RCC 7860 (cell line): ENCODE measurements at places on chromosomes 7 and 10.
A peak's percentile ranks its signal among the peaks of the same experiment; 100 is the strongest.

GRCh38 chr10:95729323-95730055 is 26.5 kb upstream of the ENTPD1 start:
- no peak for DNase-seq

- no peak for DNase-seq
Measured at GRCh38 chr10:74637685-74638084, 188.7 kb upstream of the KAT6B start.

DNA sequence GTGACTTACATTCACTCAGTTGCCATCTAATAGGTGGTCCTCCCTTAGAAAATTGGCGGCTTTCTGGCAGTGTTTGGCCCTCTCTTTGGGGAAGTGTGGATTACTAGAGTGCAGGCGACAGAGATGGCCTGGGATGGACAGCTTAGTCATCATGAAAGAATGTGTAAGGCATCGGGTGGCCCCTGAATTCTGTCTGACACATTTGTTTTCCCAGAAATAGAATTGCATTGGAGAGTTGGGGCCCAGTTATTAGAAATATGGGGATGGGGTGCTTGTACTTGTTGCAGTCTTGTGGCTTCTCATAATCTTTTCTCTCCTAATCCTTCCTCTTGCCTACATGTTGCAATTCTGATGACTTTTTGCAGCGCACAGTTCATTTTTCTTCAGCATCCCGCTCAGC is 13.8 kb downstream of the TCF7L2 start:
- peak; percentile 62 for DNase-seq

DNA sequence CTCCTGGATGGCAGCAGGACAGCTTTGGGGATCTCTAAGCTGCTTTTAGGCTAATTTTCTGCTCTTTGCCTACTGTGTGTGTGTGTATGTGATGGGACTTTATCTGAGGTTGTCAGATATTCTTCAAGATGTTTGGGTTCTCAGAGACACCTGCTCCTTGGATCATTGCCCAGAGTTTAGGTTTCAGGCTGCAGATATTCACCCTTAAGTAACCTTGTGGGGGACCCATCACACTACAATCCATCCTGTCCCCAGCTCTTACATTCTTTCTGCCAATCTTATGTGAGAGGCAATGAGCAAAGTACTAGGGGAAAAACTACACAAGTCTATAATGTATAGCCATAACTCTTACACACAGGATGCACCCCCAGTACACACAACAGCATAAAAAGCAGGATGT is 263.0 kb upstream of the ZWINT start:
- no peak for DNase-seq

- no peak for DNase-seq
Measured at GRCh38 chr7:135943134-135943879, 33.9 kb downstream of the MTPN start.

DNA sequence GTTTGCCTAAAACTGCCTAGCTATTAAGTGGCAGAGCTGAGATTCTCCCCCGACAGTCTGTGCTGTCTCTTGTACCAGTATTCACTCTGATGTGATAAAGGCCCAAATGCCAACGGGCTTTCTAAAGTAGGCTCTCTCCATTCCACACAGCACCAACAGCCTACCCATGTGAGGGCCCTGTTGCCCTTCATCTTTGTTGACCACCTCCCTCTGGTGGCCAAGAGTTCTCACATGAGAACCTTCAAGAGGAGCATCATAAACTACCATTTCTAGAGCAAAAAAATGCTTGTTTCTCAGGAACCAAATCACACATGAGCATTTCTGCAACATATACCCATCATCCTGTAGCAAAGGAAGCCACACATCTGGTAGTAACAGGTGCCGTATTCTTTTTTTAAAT is 185.8 kb downstream of the GRM8 start:
- no peak for DNase-seq

DNA sequence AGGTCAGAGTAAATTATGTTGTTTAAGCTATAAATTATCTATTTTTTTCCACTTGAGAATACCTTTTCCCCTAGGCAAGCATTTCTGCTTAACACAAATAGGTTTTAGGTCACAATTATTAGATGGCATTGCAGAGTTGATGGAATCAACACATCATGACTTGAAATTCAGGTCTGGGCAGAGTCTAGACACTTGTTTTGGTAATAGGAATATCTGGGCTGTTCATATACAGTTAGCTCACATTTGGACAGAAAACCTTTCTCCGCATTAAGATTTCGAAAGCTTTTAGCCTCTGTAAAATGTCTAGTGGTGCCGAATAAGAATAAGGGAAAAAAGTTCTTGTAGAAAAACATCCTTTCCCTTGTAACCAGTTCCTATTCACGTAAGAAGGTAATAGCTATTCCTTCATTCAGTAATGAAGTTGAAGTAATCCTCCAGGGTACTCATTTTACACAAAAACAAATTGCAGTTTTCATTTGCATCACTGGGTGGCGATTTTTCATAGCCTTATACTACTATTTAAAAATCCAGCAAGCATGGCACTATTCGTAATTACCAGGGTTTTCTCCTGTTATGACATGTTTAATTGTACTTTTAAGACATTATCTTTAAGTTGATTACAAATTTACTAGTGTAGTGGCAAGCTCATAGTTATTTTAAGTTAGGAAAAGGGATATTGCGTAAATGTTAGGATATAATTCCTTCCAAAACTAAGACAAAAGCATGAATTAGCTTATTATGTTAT is 37.0 kb downstream of the RPA3 start:
- peak; percentile 39 for DNase-seq

DNA sequence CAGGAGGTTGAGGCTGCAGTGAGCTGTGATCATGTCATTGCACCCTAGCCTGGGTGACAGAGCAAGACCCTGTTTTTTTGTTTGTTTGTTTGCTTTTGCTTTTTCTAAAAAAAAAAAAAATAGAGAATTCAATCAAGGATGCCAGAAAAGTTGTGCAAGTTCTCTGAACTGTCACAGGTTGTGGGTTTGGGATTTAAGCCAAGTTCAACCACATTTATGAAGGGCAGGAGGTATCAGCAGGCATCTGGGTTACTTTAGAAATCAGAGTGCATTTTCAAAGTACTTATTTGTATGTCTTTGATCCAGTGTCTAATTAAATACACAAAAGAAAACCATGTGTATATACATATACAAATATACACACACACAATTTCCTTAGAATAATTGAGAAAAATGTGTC is 151.2 kb upstream of the MINDY3 start:
- DNase-seq, result no peak

DNA sequence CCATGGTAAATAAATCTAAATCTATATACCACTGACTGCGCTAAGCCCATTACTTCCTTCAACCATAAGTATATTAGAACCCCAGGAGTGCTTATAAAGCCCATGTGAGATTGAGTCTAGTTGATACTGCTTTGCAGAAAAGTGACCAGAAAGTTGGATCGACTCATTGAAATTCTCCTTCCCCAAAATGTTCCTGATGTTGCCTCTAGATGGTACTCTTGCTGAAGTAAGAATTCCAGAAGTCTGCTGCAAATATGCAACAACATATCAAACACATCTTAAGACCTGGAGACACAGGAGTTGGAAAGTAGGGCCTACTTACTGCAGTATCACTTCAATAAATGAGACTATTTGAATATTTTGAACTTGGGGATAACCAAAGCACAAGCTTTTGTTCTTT is 550.8 kb downstream of the IPMK start:
- no peak for DNase-seq

DNA sequence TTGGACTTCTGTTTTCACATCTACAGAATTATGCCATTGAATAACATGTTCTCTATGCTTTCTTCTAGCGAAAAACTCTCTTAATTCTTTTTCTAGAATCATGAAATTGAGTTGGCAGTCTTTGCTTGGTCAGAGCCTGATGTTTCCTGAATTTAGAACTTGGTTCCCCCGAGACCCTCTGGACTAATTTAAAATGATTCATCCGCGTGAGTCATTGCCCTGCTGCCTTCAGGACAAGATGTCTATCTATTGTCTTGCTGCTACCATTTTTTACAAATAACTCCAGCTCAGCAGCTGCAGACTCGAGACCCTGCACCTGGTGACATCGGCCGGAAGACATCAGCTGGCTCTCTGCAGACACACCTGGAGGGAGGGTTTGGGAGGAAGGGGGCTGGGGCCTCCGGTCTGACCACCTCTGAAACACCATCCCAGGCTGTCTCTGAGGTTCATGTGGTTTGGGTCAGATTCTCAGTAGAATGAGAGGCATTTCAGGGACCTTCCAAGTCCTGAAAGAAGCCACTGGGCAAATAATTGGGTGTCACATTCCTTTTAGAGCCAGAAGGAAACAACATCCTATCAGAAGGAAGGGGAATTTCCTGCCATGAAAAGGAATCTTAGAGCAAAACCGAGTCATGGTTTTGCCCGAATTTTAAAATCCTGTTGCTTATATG is 20.9 kb upstream of the KLF6 start:
- peak; percentile 87 for DNase-seq

DNA sequence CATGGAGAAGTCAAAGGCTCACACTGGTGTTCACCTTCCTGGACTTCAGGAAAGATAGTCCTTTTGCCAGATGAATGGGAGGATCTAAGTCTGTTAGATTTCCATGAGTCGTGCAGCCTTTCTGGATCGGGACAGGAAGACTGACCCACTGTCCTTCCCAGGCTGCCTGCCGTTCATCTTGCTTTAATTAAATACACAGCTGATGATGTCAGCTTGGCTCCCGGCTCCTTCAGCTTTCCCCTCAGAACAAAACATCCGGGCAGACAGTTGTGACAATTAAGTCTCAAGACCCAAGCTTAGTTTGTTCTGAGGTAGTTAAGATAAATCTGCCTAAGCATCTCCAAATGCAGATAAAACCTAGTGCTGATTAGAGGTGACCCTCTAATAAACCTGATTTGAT is 58.6 kb downstream of the AUTS2 start:
- DNase-seq, result no peak

DNA sequence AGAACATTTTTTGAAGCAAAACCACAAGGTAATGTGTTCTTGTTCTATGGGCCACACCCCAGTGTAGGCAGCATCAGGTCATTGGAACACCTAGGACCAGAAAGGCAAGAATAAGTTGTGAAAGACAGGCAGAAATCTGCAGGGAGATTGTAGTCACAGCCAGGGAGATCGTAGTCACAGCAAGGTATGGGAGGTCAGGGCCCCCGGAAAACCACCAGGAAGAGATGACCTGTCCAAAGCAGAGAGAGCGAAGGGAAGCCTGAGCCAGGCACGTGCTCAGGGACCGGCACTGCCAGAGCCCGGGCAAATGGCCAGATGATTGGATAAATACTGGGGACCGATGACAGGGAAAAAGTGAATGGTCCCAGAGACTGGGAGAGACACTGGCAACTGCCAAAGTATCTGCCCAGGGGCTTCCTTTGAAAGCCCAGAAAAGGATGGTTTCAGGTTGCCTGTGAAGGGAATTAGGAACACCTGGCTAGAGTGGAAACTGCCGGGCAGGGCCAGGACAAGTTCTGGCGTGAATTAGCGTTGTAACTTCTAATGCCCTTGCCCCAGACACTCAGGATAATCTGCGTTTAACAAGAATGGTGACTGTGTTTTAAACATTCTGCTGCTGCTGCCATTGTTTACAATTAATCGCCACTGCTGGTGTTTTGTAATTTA is 3.9 kb upstream of the NOBOX start:
- no peak for DNase-seq

DNA sequence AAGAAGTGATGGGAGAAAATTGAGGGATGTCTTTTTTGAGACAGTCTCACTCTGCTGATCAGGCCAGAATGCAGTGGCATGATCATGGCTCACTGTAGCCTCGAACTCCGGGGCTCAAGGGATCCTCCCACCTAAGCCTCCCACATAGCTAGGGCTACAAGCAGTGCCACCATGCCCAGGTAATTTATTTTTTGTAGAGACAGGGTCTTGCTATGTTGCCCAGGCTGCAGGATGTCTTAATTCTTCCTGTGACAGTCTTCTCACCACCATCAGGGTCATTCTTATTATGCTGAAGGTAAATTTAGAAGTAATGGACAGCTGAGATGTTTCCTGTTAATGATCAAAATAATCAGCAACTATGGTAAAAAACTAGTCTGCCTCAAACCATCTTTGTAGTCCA is 7.1 kb downstream of the DNAJC9 start:
- no peak for DNase-seq

DNA sequence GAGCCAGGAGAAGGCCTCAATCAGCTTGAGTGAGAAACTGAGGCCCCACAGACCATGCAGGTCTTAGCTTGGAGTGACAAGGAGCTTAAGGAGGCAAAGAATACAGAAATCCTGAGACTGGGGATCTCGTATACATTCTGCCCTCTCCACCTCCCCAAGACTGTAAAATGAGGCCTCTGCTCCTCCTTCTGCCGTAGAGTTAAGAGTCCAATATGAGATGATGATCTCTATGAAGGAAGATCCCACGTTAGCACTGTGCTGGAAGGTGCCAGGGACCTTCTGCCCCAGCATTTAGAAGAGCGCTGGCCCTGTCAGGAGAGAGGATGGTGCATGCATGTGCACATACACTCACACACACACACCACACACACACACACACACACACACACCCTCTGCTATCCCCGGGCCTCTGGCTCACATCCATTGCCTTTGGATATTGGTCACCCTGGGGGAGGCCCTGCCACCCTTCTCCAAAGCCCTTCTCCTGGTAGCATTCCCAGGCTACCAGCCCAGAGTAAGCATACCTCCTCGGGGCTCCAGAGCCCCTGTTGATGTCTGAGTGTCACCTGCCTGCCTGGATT is 15.0 kb downstream of the ZCCHC24 start:
- no peak for DNase-seq

DNA sequence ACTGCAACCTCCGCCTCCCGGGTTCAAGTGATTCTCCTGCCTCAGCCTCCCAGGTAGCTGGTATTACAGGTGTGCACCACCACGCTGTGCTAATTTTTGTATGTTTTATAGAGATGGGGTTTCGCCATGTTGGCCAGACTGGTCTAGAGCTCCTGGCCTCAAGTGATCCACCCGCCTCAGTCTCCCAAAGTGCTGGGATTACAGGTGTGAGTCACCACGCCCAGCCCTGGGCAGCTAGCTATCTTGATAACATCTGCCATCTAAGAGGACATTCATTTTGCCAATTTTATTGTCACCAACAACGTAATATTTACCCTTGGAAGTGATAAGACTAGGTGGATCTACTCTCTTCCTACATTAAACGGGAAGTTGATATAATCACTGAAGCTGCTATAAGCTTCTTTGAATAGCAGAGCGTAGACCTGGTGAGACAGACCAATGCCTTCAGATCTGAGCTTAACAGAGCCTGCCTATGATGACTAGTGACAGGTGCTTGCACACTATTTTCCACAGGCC is 39.7 kb upstream of the SLC35B4 start:
- no peak for DNase-seq

GRCh38 chr10:5557040-5557721 is 32.4 kb downstream of the CALML3 start:
- DNase-seq, result no peak
